Karpas-422 (cell line): ENCODE measurements at places on chromosomes 16 and 17.

GRCh38 chr17:29587591-29587990, 1.9 kb downstream of the GIT1 start:
- DNase-seq = no peak

DNA sequence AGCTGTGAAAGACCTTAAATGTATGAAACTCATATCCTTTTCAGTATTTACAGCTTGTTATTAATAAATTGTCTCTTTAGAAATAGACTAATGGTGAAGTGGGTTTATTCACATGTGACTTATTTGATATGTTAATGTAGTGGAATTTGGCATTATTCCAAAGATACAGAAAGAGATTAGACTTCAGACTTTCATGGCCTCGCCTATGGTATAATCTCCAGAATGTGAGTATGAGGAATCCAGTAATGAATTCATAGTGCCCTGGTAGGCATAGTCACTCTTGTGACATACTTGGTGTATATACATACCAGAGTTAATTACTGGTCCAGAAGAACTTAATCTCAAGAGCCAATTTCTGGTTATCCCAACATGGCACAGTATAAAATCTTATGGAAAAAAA, 72.7 kb downstream of the OMG start:
- DNase-seq = no peak

GRCh38 chr17:81150377-81151077, 14.8 kb upstream of the PVALEF start:
- DNase-seq = no peak

DNA sequence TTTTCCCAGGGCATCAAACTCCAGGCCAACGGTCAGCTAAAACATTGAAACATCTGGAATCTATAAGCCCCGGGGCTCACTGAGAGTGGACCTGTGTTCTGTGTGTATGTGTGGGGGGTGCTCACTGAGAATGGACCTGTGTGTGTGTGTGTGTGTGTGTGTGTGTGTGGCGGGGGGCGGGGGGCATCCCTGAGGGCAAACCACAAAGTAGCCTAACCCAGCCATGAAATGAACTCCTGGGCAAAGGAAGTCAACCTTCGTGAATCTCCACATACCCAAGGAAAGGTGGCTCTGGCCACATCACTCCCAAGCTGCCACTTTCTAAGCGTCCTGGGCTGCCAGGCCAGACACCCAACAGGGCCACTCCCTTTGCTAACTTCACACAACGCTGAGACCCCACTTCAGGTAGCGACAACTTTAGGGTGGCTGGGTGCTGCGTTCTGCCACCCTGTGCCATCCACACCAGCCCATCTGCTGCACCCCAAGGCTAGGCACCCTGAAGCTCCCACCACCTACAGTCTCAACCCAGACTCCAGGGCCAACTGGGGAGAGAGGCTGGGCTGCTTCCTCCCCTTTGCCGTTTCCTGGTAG, 1.6 kb downstream of the MAFG start:
- DNase-seq = no peak

DNA sequence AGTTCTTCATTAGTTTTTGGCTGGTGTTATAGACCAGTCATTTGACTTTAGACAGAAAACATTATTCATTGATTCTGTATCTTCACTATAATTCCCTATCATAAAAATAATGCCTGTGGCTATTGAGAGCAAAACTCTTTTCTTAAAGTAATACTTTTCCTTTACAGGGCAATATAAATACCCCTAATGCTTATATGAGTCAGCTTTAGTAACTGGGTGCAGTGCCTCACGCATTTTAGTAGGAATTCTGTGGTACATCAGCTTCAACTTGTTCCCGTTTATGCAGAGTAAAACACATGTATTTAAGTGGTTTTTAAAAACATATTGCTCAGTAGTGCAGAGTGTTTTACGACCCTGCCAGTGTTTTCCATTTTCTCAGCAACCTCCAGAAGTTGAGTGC, 68.1 kb downstream of the SEC14L1 start:
- DNase-seq = no peak

GRCh38 chr17:40364121-40364861, at the start of gene GJD3:
TSS of gene GJD3 (minus strand) at chr17:40364737. CDS start at chr17:40363815, 922 bp downstream.
- DNase-seq = no peak

- DNase-seq = no peak
Measured at GRCh38 chr17:38591759-38592241, 14.0 kb downstream of the SRCIN1 start.

DNA sequence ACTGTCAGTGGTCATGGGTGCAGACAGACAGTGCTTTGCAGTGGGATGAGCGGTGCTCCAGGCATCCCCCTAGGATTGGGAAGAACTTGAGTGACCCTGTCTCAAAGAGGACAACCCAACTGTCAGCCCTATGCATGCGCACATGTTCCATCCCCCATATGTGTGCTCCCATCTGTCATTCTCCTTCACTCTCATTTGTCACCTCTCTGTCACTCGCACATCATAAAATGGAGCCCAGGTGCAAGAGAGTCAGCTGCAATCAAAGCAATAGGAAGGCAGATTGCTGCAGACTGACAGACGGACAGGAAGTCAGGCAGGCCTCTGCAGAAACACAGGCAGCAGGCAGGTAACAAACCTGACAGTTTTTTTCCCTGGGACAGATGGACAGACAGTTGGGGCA, 101.8 kb upstream of the CCL1 start:
- no peak for DNase-seq

DNA sequence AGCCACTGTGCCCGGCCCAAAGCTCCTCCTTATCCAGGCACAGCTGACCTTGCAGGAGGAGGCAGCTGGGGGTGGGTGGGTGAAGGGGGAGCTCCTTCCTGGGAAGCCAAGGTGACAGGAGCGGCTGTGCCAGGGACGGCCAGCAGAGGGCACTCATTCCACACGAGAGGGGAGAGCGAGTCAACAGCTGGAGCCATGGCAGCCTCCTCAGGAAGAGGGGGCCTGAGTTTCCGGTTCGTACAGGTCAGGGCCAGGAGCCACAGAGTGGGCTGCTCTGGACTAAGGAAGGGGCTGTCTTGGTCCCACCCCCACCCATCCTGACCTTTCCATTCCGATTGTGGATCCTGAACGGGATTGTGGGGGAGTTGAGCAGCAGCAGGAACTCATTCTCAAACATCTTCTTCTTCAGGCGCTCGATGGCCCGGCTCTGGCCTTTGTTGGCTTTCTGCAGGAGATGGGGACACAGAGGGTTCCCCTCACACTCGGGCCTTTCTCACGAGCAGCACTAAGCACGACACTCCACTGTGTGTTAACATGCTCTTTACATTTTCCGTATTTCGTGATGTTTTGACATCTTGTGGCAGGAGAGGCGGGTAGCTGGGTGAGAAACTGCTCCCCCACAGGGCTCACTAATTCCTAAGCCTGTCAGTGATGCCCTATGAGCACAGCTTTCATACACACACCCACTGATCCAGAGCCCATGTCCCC, 61.6 kb downstream of the TIMM22 start:
- peak; percentile 82 for DNase-seq

GRCh38 chr17:74796866-74797265, 20.7 kb upstream of the NAT9 start:
- no peak for DNase-seq

DNA sequence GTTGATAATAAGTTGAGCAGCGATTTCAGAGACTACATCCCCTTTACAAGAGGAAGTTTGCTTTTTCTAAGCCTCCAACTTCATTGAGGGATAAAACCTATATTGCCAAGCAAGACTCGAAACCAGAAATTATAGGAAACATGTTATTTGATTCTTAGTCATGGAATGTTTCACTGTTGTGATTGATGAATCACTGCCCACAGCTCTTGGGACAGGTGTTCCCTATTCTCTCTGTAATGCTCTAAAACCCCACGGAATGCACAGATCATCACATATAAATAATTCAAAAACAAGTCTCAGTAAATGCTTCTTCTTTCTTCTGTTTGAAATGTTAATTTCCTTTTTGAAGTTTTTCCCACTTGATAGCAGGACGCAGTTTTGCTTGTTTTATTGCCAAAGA, 809.5 kb upstream of the GOT2 start:
- DNase-seq = no peak

DNA sequence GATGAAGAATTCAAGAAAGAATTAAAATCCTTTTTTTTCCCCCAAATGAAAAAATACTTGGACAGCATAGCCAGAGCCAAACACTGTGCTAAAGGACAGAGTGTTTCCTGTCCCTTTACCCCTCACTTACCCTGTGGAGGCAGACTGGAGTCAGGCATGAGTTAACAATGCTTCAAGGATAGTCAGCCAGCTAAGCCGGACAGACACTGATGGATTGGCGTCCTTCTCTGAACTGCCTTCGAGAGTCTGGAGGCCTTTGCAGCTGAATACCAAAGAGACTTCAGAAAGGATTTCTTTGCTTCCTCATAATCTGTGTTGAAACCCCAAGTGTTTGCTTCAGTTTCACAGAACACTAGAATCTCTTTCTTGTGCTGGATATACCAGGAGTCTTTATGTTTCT, 4.6 kb downstream of the METTL9 start:
- DNase-seq = no peak

- no peak for DNase-seq
Measured at GRCh38 chr17:28507567-28508203, 1.5 kb downstream of the FOXN1 start.

DNA sequence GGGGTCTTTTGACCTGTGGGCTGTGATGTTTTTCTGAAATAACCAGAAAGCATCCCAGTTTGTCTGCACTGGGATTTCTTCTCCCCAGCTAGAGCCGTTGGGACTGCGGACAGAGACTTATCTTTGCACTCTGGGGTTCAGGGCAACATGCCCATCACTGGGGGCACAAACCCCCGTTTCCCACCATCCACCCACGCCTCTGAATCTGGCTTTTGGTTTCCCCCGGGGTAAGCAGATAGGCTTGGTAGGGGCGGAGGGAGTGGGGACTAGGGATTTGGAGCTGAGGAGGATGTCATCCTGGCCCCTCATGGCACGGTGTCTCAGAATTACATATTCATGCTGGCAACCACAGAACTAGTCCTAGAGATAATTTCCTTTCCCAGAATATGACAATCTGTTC, 68.6 kb downstream of the CCDC182 start:
- no peak for DNase-seq

DNA sequence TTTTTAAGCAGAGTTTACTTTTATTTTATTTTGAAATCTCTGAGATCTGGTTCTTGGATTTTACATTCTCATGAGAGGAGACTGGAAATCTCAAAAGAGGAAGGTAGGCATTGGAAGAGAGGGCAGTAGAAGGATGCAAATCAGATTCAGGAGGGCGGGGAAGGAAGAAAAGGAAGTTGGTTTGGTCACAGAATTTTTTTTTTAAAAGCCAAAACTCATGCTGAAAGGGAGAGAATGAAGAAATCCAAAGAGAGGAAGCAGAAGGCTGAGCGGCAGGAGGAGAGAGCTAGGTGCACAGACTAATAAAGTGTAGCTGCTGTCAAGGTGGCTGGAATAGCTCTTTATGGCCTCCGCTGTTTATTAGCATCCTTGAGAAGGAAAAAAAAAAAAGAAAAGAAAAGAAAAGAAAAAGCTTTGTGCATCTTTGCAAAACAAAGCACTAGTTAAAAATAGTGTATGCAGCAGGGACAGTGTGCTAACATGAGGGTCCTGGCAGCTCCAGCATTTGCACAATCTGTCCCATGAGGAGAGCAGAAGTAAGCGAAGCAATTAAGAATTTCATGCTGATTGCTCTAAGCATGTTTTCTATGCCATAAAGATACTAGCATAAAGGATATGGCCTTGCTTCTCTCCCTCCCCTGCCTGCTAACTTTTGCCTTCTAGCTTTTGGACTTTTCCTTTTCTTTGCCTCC, 194.2 kb downstream of the ZFHX3 start:
- DNase-seq = no peak

DNA sequence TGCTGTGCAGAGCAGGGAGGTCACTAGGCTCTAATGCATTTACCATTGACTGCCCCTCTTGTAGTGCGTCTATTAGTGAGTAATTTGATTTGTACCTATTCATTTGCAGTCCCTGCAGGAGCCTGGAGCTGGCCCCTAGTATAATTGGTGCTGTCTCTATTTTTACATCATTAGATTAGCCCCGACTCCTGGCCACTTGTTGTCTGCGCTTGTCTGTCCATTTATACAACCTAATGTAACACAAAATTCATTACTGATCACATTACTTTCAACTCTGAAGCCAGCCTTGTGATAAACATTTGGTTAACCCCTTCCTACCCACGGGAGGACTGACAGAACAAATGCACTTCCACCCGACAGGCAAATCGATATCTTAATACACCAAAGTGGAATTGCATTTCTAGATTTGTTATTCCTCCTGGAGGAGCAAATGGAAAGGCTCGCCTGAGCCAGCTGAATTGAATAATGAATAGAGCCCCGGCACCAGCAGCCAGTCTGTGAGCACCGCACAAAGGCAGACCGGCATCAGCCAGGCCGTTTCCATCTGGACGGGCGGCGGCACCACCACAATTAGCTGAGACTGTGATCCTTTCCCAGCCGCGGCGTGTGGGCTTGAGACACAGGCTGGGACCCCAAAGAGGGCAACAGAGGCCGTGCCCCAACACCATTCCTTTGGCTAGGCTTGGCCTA, 18.7 kb upstream of the TBX2 start:
- DNase-seq = no peak
